ENCODE measurements at places on chromosomes 11 and 22.

DNA sequence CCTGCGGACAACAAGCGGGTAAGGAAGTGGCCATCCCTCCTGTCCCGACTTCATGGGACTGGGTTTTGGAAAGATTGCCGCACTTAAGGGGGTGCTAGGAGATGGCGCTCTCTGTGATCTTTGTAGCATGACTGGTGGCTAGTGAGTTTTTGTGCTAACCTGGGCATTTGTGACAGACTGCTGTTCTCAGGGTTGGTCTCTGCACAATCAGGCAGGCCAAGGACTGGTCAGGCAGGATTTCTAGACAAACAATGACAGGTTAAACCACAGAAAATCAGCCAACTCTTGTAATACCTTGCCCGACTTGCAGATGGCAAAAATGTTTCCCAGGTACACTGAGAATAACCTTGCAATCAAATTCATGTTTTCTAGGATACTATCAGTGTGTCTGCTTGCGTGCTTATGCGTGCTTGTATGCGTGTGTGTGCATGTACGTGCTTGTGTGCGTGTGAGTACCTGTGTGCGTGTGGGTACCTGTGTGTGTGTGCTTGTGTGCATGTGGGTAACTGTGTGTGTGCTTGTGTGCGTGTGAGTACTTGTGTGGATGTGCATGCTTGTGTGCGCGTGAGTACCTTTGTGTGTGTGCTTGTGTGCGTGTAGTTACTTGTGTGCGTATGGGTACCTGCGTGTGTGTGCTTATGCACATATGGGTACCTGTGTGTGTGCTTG lies 25.6 kb upstream of the SORL1-AS1 start:
- DNase-seq, result no peak

DNA sequence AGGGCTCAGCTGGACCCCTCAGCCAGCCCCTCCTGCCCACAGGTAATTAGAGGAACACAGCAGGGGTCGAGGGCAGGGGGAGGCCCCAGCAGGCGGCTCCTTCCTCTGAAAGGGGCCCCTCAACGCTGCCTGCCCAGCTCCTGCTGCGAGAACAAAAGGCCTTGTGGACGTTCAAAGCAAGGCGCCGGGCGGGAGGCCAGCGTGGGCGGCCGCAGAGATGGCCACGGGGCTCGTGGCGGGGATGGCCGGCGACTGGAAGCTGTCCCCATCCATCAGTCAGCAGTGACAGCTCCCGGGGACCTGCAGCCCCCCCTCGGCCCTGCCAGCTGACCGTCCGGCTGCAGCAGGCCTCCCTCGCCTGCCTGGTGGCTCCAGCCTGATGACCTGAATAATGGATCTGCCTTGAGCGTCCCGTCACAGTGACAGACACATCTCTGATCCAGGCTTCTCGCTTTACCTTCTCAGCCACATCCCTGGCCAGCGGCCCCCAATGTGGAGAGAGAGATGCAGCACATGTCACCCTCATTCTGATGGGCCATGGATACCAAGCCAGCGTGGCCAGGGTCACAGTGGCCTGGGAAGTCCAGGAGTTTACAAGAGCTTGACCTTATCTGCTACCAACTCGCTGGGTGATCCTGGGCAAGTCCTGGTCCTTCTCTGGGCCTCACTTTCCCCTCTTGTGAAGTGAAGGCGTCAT lies 159.3 kb downstream of the MN1 start:
- no peak for DNase-seq

- peak; percentile 27 for DNase-seq
Observed at GRCh38 chr11:12052676-12053605, 44.5 kb upstream of the DKK3 start.

DNA sequence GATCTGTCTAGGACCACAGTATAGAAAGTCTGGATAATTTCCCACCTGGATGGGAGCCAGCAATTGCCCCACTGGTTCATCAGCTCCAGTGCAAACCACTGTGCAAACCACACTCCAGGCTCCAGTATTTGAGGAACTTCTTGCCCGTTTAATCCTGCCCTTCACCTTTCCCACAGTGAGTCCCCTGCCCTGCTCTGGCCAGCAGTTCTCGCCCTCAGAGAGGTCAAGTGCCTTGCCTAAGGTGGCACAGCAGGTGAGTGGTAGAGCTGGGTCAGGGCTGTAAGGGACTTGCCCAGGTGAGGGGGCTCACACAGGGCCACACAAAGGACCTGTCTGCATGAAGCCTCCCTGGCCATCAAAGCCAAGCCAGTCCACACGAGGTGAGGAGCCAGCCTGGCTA lies 24.1 kb downstream of the MS4A10 start:
- no peak for DNase-seq

- no peak for DNase-seq
Observed at GRCh38 chr22:47119181-47119580, 356.7 kb downstream of the TBC1D22A start.

- peak; percentile 84 for DNase-seq
Observed at GRCh38 chr11:128346804-128347203, 240.6 kb downstream of the ETS1 start.

DNA sequence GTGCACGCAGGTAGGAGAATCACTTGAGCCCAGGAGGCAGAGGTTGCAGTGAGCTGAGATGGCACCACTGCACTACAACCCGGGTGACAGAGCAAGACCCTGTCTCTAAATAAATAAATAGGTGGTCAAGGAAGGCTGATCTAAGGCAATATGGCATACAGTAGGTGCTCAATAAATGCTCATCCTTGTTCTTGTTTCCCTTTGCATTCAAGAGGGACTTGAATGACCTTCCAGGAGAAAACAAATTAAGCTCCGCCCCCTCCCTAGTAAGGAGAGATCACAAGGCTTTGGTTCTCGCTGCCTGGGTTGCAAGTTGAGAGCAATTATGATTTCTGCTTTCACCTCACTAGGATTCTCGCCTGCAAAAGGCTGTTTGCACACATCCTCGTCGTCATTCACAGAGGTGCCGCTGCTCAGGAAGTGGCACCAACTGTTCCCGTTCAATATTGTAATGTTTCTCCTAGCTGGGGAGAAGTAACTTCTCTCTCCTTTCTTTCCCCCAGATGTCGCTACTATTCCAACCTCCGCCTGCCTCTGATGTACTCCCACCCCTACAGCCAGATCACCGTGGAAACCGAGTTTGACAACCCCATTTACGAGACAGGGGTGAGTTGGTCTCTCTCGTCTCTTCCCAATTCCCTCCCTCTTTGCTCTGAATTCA lies 51.8 kb upstream of the ASPHD2 start:
- DNase-seq, result no peak

DNA sequence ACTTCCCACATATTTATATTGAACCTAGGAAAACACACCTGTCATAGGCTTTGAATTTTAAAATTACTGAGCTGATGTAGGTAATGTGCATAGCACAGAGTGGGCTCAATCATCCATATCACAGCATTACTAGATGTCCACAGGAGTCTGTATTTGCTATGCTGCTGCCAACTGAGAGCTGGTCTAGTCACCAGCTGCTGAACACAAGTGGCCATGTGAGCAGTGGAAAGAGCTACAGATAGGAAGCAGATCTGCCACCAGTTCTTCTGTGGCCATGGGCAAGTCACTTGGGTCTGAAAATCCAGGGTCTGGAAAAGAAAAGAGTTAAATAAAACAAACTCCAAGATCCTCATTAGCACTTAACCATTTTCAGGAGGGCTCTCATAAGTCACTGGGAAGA lies 91.8 kb downstream of the APIP start:
- DNase-seq, result no peak

- no peak for DNase-seq
Observed at GRCh38 chr11:115718106-115718505, 213.9 kb upstream of the CADM1 start.

DNA sequence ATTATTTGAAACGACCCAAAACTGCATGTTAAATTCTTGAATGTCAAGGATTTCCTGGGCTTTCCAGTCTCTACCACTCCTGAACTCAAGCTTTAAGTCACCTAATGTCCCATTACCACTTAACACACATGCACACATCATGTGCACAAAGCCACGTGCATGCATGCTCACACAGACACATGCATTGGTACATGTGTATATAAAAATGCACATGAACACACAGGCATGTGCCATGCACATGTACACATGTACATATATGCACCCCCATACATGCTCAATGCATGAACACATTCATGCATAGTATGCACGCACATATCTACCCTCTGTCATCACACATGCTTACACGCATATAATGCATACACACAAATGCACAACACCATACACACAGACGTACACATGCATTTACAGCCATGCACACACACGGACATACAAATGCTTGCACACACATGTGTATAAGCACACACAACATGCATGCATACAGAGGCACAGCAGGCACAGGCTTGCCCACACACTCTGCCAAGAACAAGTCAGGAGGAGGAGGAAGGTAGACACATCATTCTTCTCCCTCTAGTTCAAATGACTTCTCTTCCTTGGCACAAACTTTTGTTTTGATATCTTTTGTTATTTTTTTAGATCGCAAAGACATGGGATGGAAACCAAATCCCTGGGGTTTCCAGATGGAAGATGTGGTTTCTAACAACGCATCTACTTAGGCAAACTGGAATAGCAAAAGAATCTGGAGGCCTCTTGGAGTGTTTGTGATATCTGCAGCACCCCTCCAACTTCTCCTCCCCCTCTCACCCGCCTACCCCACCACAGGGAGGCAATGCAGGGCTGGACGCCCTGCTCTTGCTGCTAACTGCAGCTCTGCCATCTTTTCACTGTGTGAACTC lies 24.6 kb downstream of the RASD2 start:
- DNase-seq, result peak; percentile 85

GRCh38 chr11:23423104-23423503 lies 562.8 kb upstream of the CCDC179 start:
- no peak for DNase-seq

All from fibroblast of mammary gland (primary cell).